ENCODE measurements at places on chromosomes 11 and 22. TPM values are rescaled to one million over a fixed set of nuclear protein-coding genes. Genes with fewer than 3 reads are reported as not detected.

GRK3 gene
- total RNA-seq: 5.6 TPM

PAX6 gene
- total RNA-seq: not detected

PRSS23 gene
- 40.3 TPM for total RNA-seq

RIMBP3B gene
- total RNA-seq: not detected

PYGM gene
- 0.98 TPM for total RNA-seq

NCAM1 gene
- total RNA-seq: 33.6 TPM

MAPK11 gene
- total RNA-seq: 7.4 TPM

OR56A1 gene
- not detected for total RNA-seq

SCN3B gene
- total RNA-seq: 3.2 TPM

PARVG gene
- 29.5 TPM for total RNA-seq

HOATZ gene
- not detected for total RNA-seq

GRAMD1B gene
- total RNA-seq: 4.9 TPM

CSNK2A3 gene
- total RNA-seq: 1.2 TPM

LGR4 gene
- total RNA-seq: 65.6 TPM

TPCN2 gene
- total RNA-seq: 21.1 TPM

RIMBP3C gene
- not detected for total RNA-seq

OR4C46 gene
- total RNA-seq: not detected

PATE4 gene
- total RNA-seq: not detected

NEFH gene
- 4.2 TPM for total RNA-seq

PHOX2A gene
- total RNA-seq: 3.4 TPM

BCO2 gene
- 11.0 TPM for total RNA-seq

MS4A4A gene
- 10.3 TPM for total RNA-seq

TRIM22 gene
- 32.7 TPM for total RNA-seq

SLC22A9 gene
- total RNA-seq: not detected

COX8A gene
- total RNA-seq: 383 TPM

COA4 gene
- 53.3 TPM for total RNA-seq

OR52H1 gene
- total RNA-seq: not detected

CD6 gene
- 3.9 TPM for total RNA-seq

DRICH1 gene
- total RNA-seq: not detected

MPPED2 gene
- total RNA-seq: 4.4 TPM

CEND1 gene
- 1.7 TPM for total RNA-seq

CHADL gene
- total RNA-seq: 3.7 TPM

Measured in vagina (tissue), 2 donors.